Activated CD4-positive, CD25-positive, alpha-beta regulatory T cell treated with anti-CD3 and anti-CD28 coated beads, Interleukin-2, amount 50 U/mL, for 16 hours (primary cell): ENCODE measurements at places on chromosomes 6 and 20.

DNA sequence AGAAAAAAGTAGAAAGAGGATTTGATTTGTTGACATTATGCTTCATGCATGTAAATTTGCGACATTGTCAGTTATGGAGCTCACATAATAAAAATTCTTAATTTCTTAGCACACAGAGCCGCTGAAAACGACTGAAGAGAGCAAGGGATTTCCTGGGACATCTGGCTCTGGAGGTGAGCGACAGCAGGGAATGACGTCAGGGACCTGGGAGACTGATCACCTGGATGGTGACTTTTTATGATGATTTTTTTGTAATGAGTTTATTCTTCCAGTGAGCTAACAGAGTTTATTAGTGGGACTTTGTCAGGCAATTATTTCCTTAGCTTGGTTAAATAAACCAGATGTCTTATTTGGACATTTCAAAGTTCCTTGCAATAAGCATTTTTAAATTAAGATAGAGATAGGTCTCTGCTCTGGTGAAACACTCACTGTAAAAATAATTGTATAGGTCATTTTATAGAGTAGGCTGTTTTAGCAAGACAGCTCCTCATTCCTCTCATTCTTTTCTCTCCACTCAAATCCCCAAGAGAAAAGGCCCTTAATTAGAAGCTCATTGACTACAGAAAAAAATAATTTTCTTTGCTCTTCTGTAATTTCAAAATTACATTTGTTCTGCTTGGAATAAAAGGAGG is 19.4 kb downstream of the TMEM200A start:
- no peak for DNase-seq

DNA sequence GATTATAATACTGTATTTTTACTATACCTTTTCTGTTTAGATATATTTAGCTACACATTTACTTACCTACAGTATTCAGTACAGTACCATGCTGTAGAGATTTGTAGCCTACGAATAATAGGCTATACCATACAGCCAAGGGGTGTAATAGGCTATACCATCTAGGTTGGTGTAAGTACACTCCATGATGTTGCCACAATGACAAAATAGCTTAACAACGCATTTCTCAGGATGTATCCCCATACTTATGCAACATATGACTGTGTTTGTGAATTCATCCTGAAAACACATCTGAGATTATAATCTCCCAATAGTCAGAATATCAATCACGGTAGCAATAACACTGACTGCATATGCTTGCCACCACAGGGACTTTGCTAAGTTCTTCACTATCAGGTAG is 20.7 kb downstream of the B4GALT5 start:
- DNase-seq = no peak

DNA sequence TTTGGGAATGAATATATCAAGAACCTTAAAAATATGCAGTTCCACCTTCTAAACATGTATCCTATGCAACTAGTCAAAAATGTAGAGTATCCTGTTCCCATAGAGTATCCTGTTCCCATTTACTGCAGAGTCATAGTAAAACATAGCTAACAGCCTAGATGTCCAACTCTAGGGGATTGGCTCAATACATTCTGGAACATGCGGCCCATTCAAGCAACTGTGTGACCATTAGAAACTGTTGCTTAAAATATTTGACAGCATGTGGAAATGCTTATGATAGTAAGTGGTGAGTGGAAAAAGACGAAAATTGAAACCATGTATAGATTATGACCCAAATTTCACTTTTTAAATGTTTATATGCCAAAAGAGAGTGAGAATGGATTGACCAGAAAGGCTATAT is 11.2 kb downstream of the FOXP4 start:
- no peak for DNase-seq

DNA sequence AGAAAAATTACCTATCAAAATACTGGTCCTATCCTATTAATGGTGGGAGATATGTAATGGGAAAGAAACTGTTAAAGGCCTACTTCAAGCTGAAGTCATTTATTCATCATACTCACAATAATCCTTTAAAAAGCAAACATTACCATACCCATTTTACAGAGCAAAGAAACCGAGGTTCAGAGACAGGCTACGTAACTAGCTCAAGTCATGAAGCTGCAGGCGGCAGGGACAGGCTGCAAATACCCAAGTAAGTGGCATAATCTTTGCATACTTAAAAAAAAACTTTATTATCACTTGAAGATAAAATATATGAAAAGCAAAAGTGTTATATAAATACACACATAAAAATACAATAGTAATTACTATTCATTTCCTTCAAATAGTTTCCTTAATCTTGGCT is 2.6 kb downstream of the RALGAPA2 start:
- DNase-seq = no peak

DNA sequence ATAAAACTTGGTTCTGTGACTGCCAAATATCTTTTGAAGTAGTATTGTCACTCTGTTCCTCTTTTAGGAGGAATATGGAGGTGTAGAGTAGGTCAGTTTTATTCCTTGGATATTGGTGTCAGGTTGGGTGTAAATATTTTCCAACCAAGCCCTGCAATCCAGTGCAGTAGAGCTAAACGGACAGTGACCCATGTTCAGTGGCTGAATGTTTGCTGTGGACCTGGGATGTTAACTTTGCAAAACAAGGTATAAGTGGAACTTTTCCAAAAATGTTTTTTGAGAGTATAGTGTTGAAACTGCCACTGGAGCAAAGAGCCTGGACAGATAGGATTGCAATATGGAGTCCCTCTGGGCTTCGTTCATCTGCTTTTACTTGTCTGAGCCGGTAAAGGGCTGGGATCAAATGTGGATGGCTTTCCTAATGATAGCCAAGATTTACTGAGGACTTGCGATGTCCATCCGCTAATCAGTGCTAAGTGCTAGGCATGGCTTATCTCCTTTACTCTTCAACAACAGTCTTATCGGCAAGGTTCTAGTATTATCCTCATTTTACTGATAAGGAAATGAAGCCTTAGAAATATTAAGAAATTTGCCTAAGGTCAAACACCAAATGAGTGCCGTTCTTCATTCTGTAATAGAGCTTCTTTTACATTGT is 69.0 kb upstream of the BACH2 start:
- no peak for DNase-seq

GRCh38 chr6:54053881-54054391 is 57.3 kb upstream of the MLIP start:
- DNase-seq = no peak

GRCh38 chr6:25278914-25279747 is at the start of gene CARMIL1:
Gene CARMIL1 (plus strand): TSS chr6:25279374. CDS start chr6:25279796, 422 bp downstream.
- DNase-seq = peak; percentile 32

DNA sequence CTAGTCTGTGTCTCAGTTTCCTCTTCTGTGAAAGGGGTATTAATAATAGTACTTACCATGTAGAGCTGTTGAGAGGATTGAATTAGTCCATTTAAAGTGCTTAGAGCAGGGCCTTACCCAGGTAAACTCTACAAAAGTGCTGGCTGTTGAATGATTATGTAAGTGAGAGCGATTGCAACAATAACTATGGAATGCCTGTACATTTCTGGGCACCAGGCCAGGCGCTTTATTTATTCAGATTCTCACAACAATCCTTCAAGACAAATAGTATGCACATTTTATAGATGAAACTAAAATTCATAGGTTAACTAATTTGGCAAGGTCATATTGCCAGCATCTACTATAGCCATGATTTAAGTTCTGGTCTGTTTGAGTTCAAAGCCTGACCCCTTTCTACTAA is 78.3 kb upstream of the MMS22L start:
- no peak for DNase-seq

DNA sequence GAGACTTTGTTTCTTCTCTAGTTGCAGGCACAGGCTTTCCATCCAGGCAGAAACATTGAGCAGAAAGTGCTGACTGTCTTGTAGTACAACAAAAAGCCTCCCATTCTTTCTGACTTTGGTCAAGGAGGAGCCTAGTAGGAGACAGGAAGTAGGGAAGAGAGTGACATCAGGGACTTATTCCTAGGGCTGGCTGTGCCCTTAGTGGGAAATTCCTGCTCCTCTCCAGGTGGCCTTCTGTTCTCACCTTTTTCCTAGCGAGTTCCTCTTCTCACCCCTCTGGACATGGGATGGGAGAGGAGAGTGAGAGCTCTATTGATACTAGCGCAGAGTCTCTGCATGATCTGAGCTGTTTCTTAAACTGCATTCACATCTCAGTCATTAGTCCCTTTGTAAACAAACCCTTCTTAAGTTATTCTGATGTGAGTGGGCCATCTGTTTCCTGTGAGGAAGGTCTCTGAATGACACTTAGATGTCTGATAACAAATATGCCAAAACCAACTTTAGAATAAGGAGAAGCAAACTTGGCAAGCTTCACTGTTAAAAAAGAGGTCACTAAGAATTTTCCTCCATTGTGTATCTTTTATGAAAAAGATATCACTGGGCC is 455.0 kb downstream of the GJA1 start:
- no peak for DNase-seq

GRCh38 chr6:132085731-132086130 is 134.6 kb upstream of the CCN2 start:
- no peak for DNase-seq

GRCh38 chr6:44276667-44277640 is 6.7 kb downstream of the TMEM151B start:
- no peak for DNase-seq

- DNase-seq = no peak
Observed at GRCh38 chr6:149823013-149823412, 41.1 kb downstream of the LRP11 start.

GRCh38 chr6:158476389-158476788 is 83.5 kb upstream of the TMEM181 start:
- DNase-seq = no peak
